ENCODE measurements at places on chromosomes 2 and 18.

DNA sequence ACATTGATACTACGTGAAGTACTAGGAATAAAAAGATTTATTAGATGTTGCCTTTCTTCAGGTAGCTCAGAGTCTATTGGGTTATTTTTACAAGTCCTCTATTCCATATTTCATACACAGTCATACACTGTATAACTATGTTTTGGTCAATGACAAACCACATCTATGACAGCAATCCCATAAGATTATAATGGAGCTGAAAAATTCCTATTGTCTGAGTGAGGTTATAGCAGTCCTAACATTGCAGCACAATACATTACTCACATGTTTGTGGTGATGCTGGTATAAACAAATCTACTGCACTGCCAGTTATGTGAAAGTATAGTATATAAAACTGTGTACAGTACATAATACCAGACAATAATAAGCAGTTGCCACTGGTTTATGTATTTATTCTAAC lies 595.1 kb downstream of the MBD2 start:
- DNase-seq = no peak

DNA sequence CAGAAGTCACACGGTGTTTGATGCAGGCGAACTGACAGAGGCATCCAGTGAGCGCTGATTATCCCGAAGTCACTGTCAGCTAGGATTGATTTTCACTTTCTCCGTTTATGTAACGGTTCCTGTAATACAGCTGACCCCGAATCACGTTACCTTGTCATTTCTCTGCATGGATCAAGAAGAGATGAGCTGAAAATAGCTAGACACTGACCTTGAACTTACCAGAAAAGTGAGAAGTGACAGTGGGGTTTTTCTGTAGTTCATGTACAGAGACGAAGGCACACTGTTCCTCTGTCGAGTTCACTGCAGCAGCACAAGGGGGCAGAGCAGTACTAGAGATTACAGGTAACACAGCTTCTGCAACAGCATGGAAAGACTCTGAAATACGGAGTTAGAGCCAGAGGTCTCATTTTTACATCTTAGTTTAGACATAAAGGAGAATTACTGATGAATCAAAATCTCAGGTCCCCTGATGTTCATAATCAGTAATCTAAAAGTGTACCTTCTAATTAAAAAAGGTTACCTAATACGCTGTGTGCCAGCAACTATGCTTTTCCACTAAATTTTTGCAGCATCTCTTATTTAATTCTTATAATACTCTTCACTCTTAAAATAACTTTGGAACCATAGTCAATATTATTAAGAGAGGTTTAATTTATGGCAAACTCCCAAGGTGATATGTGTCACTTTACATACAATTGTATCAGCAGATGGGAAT lies 33.1 kb downstream of the ARHGAP15 start:
- peak; percentile 10 for DNase-seq

DNA sequence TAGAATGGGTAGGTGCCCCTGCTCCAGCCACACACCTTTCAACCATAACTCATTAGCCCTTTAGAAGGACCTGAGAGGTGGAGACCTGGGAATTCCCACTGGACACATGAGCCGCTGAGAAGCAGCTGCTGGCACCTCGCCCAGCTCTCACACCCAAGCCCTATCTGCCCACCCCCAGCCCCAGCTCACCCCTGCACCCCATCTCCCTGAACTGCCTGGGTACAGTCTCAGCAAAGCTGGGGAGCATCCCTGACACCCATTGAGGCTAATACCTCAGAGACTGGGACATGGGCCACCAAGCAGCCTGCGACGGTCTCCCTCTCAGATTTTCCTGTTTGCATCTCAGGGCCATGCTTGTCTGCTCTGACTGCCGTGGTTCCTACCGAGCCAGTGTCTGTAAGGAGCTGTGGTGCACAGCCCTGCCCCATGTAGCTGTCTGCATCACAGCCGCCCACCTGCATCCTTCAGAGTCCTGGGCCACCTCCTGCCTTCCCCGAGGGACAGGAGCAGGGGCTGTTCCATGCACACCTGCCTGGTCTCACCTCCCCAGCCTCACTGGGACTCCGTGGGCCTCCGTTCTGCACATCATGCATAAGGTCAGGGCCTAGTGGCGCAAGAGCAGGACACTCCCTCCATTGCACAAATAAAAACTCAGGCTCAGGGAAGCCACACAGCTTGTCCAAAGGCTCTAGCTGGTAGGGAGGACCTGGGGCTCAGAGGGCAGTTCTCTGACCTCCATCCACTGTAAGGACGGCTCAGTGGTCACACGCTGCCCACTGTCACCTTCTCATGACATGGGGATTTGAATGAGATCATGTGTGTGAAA lies 90.0 kb downstream of the SEPTIN10 start:
- DNase-seq = no peak

- no peak for DNase-seq
Observed at GRCh38 chr2:21438949-21439348, 315.2 kb downstream of the TDRD15 start.

GRCh38 chr2:9207641-9208311 lies 1.2 kb downstream of the ASAP2 start:
- no peak for DNase-seq

DNA sequence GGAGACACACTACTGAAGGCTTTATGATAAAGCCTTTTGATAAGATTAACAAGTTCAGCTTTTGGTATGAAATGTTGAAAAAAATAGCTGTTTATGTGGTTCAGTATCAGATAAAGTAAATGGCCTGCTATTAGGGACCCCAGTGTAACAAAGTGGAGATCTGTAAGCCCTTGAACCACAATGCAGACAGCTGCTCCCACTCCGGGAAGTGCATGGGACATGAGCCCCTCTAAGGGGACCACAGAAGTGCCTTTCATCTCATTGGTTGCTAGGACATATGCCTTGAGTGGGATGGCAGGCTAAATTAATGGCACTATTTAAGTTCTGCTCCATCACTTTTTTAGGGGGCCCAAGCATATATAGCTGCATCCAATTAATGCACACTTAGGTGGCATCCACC lies 167.6 kb upstream of the SOX11 start:
- no peak for DNase-seq

DNA sequence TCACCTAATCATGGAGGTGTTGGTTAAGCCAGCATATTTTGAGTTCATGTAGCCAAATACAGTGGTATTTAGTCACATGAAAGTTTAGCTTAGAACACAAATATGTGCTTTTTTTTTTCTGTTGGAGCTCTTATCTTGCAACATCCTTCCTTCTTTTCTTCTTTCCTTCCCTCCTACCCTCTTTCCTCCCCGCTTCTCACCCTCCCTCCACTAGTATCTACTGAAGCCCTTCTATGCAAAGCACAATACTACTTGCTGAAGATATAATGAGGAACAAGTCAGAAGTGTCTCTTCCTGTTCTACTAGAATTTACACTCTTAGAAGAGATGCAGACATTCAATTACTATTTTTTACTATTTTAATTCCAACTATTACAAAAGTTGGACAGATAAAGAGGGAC lies 105.0 kb upstream of the ITGA4 start:
- DNase-seq = no peak

- DNase-seq = no peak
Observed at GRCh38 chr18:32750328-32750727, 22.5 kb downstream of the KLHL14 start.

- DNase-seq = no peak
Observed at GRCh38 chr2:96537734-96538486, 1.4 kb downstream of the ARID5A start.

GRCh38 chr2:24579053-24579803 lies 88.2 kb downstream of the NCOA1 start:
- DNase-seq = no peak

GRCh38 chr2:230928701-230929380 lies 3.8 kb upstream of the GPR55 start:
- DNase-seq = no peak

- no peak for DNase-seq
Observed at GRCh38 chr2:219571311-219572236, at the start of gene OBSL1. Gene OBSL1, minus strand, starts transcription at chr2:219571539. Its CDS starts 307 bp downstream, at chr2:219571232.

GRCh38 chr2:4135765-4136164 lies 432.4 kb downstream of the DCDC2C start:
- DNase-seq = no peak

GRCh38 chr2:129281791-129282530 lies 697.5 kb upstream of the RAB6C start:
- no peak for DNase-seq

GRCh38 chr2:146701183-146701582 lies 1143.6 kb upstream of the ACVR2A start:
- DNase-seq = no peak

DNA sequence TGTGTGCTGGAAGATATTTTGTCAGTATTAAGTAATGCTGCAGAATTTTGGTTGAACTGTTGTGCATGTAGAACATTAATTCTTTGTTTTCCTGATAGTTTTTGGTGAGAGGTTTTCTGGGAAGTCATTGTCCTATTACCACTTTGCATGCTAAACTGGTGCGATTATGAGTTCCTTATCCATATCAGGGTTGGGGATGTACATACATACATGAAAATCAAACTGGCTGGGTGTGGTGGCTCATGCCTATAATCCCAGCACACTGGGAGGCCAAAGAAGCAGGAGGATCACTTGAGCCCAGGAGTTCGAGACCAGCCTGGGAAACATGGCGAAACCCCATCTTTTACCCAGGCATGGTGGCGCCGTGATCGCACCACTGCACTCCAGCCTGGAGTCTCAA lies 34.6 kb downstream of the ASAP2 start:
- no peak for DNase-seq

DNA sequence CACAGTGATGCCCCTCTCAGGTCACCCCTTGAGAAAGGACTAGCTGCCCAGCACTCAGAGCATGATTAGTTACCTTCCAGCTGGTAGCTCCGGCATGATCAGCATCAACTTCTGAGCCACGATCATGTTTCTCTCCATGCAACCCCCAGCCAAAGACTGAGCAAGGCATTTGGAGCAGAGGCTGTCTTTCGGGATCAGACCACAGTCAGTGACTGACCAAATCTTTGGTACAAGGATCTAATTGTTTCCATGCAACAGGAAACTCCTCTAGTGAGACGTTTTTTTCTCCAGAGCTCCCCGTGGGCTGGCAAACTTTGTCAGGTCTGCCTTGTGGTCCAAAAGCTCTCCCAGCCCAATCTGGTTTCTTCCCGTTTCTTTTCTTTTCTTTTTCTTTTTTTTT lies 244.3 kb downstream of the METTL4 start:
- DNase-seq = no peak

DNA sequence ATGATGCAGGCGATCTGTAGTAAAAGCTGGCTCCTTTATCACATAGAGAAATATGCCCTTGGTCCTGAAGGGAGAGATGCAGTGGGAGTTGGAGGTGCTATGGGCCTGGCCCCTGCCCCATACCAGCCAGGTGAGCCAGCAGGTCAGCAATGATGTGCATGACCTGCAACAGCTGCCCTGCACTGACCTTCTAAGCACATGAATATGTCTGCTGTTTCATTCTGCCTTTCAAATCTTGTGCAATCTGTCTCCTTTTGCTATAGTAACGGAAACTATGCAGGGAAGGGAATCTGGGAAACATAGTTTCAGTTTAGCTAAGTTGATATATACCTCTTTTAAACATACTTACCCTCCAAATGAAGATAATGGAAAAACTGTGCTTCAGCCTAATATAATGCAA lies 235.2 kb downstream of the TDRD15 start:
- no peak for DNase-seq

DNA sequence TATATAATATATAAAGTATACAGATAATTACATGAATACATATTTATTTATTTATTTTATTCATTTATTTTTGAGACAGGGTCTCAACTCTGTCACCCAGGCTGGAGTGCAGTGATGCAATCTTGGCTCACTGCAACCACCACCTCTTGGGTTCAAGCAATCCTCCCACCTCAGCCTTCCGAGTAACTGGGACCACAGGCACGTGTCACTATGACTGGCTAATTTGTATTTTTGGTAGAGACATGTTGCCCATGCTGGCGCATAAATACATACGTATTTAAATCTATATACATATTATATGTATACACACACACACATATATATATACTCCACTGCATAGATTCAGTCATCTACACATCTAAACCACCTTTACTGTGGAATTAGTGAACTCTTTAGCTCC lies 20.6 kb upstream of the NDUFV2 start:
- DNase-seq = no peak

GRCh38 chr18:49479381-49480137 lies 7.5 kb downstream of the C18orf32 start:
- no peak for DNase-seq

DNA sequence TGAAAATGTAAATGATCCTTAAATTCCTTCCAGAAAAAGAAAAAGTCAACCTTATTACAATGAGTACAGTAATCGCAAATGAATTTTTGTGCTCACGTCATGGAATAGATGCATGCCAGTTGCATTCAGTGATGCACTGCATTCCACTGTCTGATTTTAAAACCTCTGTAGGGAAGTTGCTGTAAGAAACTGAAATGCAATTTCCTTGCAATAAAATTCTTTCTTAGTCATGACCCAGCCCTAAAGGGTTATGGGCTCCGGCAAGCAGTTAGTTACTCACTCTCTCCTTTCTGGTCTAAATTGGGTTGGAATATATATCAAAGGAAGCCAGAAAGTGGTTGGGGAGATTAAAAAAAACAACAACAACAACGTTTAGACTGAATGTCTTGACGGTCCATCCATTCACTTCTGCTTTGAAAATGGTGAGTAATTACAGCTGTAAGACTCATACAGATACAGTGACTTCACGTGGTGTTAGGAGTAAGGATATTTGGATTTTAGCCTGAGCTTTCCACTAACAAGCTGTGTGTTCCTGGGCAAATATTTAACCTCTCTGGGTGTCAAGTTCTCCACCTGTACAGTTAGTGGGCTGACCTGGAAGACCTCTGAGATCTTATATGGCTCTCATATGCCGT lies 8.6 kb upstream of the RND3 start:
- no peak for DNase-seq

GRCh38 chr2:76866464-76866863 lies 655.7 kb downstream of the LRRTM4 start:
- no peak for DNase-seq

DNA sequence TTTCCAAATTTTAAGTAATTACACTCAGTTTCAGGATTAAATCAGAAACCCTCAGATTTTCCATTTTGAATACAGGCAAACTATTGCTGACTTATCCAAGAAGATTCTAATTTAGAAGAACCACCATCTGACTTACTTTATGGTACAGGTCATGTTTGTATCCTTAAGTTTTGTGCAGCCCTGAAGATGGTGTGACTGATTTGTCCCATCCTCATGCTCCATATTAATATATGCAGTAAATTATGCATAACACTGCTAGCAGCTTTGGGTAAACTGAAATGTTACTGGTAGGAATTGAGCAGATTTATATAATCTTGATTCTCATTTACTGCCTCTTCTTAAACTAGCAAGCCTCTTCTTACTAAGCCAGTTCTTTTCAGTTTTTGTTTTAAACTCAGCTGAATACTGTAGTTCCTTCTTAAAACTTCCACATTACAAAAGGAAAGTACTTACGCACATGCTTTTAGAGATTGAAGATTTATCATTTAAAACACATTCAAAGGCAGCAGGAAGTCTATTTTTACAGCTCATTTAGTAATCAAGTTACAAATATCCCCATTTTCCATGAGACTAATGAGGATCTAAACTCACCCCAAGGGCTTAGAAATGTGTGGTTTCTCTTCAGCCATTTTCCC lies 25.7 kb downstream of the MEX3C start:
- no peak for DNase-seq

- DNase-seq = no peak
Observed at GRCh38 chr2:236214376-236214995, 46.3 kb upstream of the GBX2 start.

- DNase-seq = no peak
Observed at GRCh38 chr18:54742120-54742519, 86.2 kb upstream of the RAB27B start.
